NCI-H774 (cell line): ENCODE measurements at places on chromosomes 1 and 21.
A peak's percentile ranks its signal among the peaks of the same experiment; 100 is the strongest.

DNA sequence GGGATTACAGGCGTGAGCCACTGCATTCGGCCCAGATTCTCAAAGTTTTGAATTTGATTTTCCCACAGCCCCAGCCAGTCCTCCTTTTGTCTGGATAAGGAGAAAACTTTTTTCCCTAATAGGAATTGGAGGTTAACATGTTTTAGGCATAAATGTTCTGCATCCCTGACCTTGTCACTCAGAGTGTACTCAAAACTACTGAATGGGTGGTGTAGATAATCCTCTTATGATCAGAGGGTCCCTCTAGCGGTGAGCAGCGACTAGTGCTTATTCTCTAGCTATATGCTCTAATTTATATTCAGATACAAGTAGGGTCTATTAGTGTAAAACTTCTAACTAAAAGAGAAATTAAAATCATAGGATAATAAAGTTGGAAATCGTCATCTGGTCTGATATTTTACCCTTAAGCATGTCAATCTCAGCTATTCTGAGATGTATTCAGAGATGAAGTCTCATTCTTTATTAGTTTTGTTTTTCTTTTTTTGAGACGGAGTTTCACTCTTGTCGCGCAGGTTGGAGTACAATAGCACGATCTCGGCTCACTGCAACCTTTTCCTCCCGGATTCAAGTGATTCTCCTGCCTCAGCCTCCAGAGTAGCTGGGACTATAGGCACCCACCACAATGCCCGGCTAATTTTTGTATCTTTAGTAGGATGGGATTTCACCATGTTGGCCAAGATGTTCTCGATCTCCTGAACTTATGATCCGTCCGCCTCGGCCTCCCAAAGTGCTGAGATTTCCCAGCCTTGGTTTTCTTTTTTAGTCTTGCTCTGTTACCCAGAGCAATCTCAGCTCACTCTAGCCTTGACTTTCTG lies 2.7 kb upstream of the PSMD4 start:
- DNase-seq, result peak; percentile 58

DNA sequence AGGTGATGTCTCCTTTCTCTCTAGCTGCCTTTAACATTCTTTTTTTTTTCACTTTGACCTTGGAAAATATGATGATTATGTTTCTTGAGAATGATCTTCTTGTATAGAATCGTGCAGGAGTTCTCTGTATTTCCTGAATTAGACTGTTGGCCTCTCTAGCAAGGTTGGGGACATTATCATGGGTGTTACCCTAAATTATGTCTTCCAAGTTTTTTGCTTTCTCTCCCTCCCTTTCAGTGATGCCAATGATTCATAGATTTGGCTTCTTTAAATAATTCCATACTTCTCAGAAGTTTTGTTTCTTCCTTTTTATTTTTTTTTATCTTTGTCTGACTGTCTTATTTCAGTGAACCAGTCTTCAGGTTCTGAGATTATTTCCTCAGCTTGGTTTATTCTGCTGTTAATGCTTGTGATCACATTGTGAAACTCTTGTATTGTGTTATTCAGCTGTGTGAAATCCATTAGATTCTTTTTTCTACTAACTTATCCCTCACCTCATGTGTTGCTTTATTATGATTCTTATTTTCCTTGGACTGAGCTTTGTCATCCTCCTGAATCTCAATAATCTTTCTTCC lies 268.4 kb upstream of the NRIP1 start:
- DNase-seq, result no peak

- no peak for DNase-seq
Observed at GRCh38 chr1:62271134-62271533, 48.1 kb downstream of the KANK4 start.

DNA sequence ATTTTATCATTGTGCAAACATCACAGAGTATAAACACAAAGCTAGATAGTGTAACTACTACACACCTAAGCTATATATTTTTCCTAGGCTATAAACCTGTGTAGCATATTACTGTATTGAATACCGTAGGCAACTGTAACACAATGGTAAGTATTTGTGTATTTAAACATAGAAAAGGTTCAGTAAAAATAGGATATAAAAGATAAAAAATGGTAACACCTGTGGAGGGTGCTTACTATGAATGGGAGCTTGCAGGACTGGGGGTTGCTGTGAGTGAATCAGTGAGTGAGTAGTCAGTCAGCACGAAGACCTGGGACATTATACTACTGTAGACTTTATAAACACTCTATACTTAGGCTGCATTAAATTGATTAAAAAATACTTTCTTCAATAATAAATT lies 4.1 kb downstream of the DTL start:
- no peak for DNase-seq

GRCh38 chr1:47405697-47406096 lies 10.4 kb upstream of the FOXE3 start:
- no peak for DNase-seq

GRCh38 chr1:41658431-41659158 lies 174.1 kb upstream of the EDN2 start:
- no peak for DNase-seq

GRCh38 chr1:72094209-72094608 lies 188.1 kb downstream of the NEGR1 start:
- DNase-seq, result no peak

GRCh38 chr1:195481293-195481692 lies 1126.9 kb downstream of the KCNT2 start:
- no peak for DNase-seq

DNA sequence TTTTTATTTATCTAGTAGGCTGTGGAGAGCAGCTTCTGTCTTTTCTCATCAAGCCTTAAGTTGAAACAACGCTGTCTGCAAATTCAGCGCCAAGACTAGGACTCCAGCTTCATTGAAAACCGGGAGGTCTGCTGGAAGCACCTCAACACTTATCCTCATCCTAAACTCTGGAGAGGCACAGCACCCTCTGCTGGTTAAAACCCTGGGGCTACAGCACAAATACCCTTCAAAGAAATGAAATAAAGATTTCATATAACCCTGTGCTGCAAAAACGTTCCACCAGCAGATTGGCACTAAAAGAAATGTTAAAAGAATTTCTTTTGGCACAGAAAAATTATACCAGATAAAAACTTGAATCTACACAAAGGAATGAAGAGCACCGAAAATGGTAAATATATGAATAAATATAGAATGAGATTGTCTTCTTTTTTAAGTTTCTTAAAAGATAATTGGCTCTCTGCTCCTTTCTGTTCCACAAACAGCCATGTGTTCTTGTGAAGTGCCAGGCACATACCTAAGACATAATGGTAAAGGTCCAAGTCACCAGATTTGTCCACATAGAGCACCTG lies 227.7 kb upstream of the SAMSN1 start:
- peak; percentile 15 for DNase-seq

DNA sequence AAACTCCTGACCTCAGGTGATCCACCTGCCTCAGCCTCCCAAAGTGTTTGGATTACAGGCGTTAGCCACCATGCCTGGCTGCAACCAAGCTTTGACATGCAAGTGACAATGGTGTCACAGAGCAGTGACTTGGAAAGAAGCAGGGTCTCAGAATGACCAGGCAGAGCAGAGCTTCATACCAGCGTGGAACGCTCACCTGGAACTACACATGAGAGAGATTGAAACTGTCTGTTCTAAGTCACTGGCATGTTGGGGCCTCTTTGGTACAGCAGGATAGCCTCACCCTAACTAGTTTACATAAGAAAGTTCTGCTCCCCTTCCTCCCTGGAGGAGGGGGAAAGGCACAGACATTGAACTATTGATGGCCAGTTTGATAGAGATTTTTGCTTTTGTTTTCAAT lies 47.5 kb upstream of the ITPKB start:
- no peak for DNase-seq

DNA sequence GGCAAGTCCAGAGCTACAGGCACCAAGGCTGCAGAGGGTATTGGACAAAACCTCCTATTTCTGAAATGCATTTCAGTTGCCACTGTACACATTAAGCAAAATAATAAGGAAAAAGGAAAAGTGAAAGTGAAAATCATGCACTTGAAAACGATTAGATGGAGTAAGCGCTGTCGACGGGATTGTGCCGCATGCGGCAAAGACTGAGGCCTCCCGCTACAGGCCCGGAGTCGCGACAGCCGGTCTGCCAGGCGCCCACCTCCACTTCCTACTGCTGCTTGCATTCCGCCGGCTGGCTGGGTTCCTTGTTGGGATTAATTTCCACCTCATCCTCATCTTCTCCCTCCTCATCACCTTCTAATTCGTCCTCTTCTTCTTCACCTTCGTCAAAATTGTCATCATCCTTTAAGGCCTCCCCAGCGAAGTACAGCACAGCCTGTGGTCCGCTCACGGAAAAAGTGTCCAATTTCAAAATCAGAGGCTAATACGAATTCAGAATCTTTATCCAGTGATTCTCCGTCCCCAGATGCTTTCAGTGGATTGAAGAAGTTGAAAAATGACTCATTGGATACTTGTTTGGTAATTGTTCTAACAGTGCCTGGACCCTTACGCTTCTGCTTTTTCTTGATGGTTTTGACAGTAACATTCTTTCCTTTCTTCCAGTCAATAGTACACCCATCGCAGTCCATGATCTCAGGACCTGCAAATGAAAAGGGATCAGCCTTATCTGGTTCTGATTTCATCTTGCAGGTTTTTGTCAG lies 38.0 kb downstream of the CD58 start:
- DNase-seq, result no peak

GRCh38 chr1:234957330-234958065 lies 171.1 kb downstream of the TOMM20 start:
- no peak for DNase-seq

DNA sequence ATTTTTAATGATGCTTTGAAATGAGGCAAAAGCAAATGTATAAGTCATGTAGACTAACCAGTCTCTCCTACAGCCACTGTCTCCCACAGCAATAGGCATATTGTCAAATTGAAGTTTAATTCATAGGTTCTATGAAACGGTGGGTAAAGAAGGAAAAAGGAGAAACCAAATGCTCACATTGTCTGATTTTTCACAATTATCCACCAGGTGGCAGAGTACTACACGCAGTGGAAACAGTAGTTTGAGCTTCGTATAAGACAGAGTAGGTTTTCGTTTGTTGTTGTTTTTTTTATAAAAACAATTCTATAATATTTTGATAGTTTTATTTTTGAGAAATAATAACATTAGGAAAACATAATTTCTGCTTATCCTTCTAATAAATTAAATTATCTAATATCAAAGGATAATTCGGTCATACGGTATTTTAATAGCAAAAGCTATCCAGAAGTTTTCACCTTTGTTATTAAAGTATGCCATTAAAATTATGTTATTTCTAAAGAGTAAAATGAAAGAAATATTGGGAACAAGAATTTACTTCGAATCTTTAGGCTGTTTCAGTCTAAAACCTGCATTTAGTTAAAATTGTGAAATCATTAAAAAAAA lies 39.1 kb downstream of the TYW3 start:
- peak; percentile 55 for DNase-seq

DNA sequence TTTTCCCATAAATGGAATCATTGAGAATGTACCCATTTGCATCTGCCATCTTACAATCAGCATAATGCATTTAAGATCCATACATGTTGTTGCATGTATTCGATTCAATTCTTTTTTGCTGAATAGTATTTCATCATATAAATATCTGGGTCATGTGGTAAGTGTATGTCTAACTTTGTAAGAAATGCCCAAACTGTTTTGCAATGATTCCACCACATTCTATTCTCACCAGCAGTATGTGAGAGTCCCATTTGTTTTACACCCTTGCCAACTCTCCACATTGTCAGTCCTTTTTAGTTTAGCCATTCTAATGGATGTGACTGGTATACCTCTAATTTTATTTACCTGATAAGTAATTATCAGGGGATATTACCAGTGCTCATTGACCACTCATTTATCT lies 115.8 kb upstream of the PBX1 start:
- no peak for DNase-seq

GRCh38 chr1:167082511-167083027 lies 7.6 kb downstream of the GPA33 start:
- no peak for DNase-seq

GRCh38 chr1:163674236-163674635 lies 352.5 kb downstream of the NUF2 start:
- DNase-seq, result no peak

DNA sequence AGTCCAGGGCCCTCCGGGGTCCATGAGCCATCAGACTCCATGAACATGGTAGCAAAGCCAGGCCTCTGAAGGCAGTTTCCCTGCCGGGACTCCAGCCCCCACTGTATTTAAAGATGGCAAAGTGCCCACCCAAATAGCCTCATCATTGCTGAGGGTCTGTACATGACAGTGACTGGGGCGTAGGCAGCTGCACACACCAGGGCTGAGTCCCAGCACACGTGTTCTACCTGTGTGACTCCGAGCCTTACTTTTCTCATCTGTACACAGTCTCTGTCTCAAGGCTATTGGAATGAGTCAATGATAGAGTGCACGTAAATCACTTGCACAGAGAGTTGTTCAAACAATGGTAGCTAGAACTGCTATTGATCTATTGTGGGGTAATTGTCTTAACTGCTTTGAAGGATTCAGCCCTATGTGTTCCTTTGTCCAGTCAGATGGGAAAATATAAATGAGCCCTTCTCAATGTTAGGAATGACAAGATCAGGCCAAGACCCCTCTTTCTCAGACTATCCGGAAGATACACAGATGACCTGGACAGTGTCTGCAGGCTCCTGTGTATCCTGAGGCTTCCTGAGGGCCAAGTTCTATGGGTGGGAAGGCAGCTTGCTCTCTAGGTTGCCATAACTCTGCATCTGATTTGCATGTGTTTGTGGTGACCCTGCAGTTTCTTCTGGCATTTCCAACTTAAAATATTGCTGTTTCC lies 48.9 kb downstream of the RASSF5 start:
- no peak for DNase-seq

- DNase-seq, result no peak
Observed at GRCh38 chr1:214715126-214715525, 112.1 kb downstream of the CENPF start.

- no peak for DNase-seq
Observed at GRCh38 chr1:197393105-197393504, 125.1 kb downstream of the CRB1 start.

DNA sequence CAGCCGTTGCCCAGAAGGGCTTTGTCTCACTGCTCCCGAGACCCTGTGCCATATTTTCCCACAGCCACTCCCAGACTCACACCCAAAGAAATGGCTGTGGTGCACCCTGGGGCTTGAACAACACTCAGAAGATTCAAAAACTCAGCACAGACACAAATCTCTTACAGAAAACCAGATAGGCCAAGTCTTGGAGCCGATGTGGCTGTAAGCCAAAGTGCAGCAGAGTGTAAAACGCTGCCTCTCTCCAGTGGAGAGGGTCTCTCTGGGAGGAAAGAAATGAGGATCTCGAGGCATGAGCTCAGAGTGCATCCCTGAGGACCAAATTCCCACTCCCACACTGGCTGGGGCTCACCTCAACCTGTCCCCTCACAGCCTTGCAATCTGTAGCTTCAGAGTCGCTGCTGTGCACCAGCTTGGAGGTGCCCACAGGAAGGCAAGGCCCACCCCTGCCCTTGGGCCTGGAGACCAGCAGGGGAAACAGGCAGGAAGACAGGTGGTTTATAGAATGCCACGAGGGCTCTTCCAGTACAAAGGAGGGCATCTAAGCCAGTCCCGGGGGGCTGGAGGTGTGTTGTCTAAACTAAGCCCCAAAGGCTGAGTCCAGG lies 171.3 kb upstream of the AJAP1 start:
- no peak for DNase-seq

GRCh38 chr1:66527686-66528085 lies 6.3 kb upstream of the SGIP1 start:
- DNase-seq, result no peak

GRCh38 chr1:42439940-42440339 lies 15.9 kb downstream of the ZMYND12 start:
- no peak for DNase-seq
